ENCODE measurements at places on chromosomes 12 and 14. TPM values are rescaled to one million over a fixed set of nuclear protein-coding genes. Genes with fewer than 3 reads are reported as not detected.
A peak's percentile ranks its signal among the peaks of the same experiment; 100 is the strongest.

- H3K27ac ChIP-seq, result no peak overlapping the region
- H3K4me3 ChIP-seq, result no peak overlapping the region
- H3K27me3 ChIP-seq, result no peaks in the 10 kb centered on the region
- peaks cover 29% of the 10 kb centered on the region for H3K4me1 ChIP-seq
- DNase-seq, result no peak
- H3K36me3 ChIP-seq, result peaks cover 3% of the 10 kb centered on the region
These were observed 16.4 kb downstream of the MANSC1 start for GRCh38 chr12:12333407-12334366.

- H3K4me3 ChIP-seq, result no peak overlapping the region
- no peak for DNase-seq
- H3K4me1 ChIP-seq, result peaks cover 23% of the 10 kb centered on the region
- no peaks in the 10 kb centered on the region for H3K27me3 ChIP-seq
- peaks cover 4% of the 10 kb centered on the region for H3K36me3 ChIP-seq
These were observed 19.2 kb downstream of the PACS2 start for GRCh38 chr14:105333613-105334364.

GRCh38 chr14:39897657-39898056 lies 465.4 kb upstream of the FBXO33 start:
- H3K36me3 ChIP-seq, result peaks cover 15% of the 10 kb centered on the region
- H3K4me1 ChIP-seq, result no peaks in the 10 kb centered on the region
- DNase-seq, result no peak
- H3K27ac ChIP-seq, result no peak overlapping the region
- H3K27me3 ChIP-seq, result peaks cover 2% of the 10 kb centered on the region

DNA sequence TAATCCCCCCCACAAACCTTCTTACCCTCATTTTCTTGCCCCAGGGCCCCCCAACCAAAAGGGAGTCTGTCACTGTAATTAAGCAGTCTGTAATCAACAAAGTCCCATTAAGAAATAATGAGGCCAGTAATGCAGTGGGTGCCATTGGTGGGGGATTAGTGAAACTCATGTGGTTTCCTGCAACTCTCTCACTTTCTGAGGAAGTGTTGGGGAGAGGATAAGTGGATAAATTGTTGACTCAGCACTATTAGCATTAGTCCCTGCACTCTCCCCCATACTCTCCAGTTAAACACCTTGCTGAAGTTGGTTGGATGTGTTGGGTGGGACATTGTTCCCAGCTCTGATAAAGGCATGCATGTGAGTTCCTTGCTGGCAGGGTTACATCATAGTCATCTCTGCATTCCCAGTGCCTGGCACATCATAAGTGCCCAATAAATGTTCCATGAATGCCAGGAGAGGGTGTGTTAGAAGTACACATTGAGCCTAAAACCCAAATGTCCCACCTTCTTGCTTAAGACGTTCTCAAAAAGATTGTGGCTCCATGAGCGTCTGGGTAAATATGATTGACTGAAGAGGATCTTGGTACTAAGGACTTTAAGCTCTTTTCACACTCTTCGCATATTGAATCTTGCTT lies 45.8 kb upstream of the HOXC13 start:
- H3K27me3 ChIP-seq, result peaks cover 39% of the 10 kb centered on the region
- H3K4me3 ChIP-seq, result no peak overlapping the region
- DNase-seq, result no peak
- H3K27ac ChIP-seq, result no peak overlapping the region
- peaks cover 4% of the 10 kb centered on the region for H3K4me1 ChIP-seq
- no peaks in the 10 kb centered on the region for H3K36me3 ChIP-seq

DNA sequence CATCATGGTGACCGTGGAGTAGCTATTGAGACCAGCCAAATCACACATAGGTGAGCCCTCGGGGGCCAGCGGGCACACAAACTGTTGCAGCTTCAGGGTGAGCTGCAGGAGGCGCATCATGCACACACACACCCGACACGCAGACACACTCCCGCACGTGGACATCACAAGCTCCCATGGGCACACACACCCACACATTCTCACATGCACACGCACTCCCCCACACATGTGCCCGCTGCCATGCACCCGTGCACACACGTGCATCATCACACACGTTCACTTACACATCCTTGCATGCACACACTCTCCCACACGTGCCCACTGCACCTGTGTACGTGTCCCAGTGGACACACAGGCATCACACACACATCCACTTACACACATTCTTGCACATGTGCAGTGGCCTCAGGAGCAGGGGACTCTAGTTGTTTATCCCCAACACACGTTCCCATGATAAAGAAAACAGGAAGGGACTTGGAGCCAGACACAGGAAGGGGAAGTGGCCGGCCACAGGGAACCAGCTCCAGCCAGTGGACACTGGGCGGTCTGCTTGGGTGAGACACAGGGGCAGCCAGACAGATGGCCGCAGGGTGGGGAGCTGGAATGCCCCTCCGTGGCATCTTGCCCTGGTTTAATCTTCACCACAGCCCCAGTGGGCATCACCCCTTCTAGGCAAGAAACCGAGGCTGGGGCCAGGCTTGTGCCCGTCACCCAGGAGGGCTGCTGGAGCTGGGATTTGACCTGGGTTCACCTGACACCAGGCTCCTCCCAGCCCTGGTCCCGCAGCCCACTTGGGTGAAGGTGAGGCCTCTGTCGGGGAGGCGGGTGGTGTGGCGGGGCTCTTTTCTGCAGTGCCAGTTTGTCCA lies 49.7 kb downstream of the CYP46A1 start:
- peak; percentile 10 for DNase-seq
- H3K36me3 ChIP-seq, result no peaks in the 10 kb centered on the region
- 0 out of 2 replicates have a peak overlapping the region, but pooled peaks have one; percentile 0 for H3K27ac ChIP-seq
- no peaks in the 10 kb centered on the region for H3K27me3 ChIP-seq

GRCh38 chr12:120581998-120582397 lies 796 bp upstream of the POP5 start:
- H3K36me3 ChIP-seq, result peaks cover 28% of the 10 kb centered on the region
- H3K27me3 ChIP-seq, result peaks cover 13% of the 10 kb centered on the region
- H3K4me3 ChIP-seq, result peak overlapping the region; percentile 100
- DNase-seq, result no peak
- no peak overlapping the region for H3K27ac ChIP-seq
- H3K4me1 ChIP-seq, result peaks cover 24% of the 10 kb centered on the region

GRCh38 chr14:76950055-76951020 lies 78.2 kb downstream of the IRF2BPL start:
- no peak for DNase-seq
- no peaks in the 10 kb centered on the region for H3K27me3 ChIP-seq
- peaks cover 57% of the 10 kb centered on the region for H3K4me1 ChIP-seq
- H3K27ac ChIP-seq, result no peak overlapping the region
- H3K4me3 ChIP-seq, result no peak overlapping the region

- H3K4me3 ChIP-seq, result peak overlapping the region; percentile 78
- no peak for DNase-seq
- peak overlapping the region; percentile 83 for H3K27ac ChIP-seq
- H3K36me3 ChIP-seq, result no peaks in the 10 kb centered on the region
These were observed 516 bp downstream of the ANKRD9 start for GRCh38 chr14:102508774-102509745.

GRCh38 chr12:92242907-92243306 lies 97.3 kb upstream of the BTG1 start:
- no peaks in the 10 kb centered on the region for H3K36me3 ChIP-seq
- no peak for DNase-seq
- no peak overlapping the region for H3K4me3 ChIP-seq
- 0 out of 2 replicates have a peak, but pooled peaks cover 3% of the 10 kb centered on the region for H3K4me1 ChIP-seq

GRCh38 chr12:120247621-120248030 lies 17.9 kb downstream of the PXN start:
- H3K4me1 ChIP-seq, result peaks cover 54% of the 10 kb centered on the region
- H3K36me3 ChIP-seq, result no peaks in the 10 kb centered on the region
- H3K27ac ChIP-seq, result peak overlapping the region; percentile 33
- DNase-seq, result no peak
- no peaks in the 10 kb centered on the region for H3K27me3 ChIP-seq

- no peaks in the 10 kb centered on the region for H3K36me3 ChIP-seq
- no peaks in the 10 kb centered on the region for H3K4me1 ChIP-seq
- H3K27ac ChIP-seq, result no peak overlapping the region
- H3K4me3 ChIP-seq, result no peak overlapping the region
These were observed 225.9 kb upstream of the SEL1L start for GRCh38 chr14:81759541-81759940.

DNA sequence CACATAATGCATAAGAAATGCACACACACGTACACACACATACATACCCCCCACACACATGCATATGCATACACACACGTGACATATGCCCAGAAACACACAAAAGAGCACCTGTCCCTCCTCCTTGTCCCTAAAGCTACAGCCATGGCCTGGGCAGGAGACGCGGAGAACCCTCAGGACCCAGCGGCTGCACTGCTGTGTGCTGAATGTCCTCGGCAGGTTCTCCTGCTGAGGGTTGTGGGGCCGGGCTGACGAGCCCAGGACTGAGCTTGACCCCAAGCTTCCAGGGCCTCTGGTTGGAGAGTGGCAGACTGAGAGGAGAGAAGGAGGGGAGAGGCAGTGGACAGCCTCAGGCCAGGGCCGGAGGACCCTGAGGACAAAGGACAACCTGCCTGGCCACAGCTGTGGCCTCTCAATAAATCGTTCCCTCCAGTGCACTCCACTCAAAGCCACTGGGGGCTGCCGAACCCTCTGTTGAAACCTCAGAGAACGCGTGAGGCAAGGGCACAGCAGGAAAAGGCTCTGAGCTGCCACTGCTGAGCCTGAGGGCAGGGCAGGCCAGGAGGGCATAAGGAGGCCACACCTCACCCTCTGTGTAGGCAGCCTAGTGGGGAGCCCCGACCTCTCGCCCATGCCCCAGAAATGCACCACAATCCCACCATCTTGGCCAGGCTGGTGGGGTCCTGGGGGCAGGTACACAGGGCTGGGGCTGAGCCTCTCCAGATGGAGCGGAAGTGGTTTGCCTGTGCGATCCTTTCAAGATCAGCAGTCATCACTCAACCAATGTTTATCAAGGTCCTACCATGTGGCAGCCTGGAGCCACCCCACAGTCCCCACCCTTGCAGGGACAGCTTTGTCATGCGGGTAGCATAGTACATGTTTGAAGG lies 3.1 kb downstream of the CACNA2D4 start:
- H3K27me3 ChIP-seq, result no peaks in the 10 kb centered on the region
- DNase-seq, result no peak
- no peaks in the 10 kb centered on the region for H3K36me3 ChIP-seq

GRCh38 chr14:68392393-68393141 lies 400.3 kb downstream of the ZFP36L1 start:
- H3K36me3 ChIP-seq, result no peaks in the 10 kb centered on the region
- H3K4me3 ChIP-seq, result no peak overlapping the region
- H3K27me3 ChIP-seq, result no peaks in the 10 kb centered on the region
- H3K27ac ChIP-seq, result no peak overlapping the region
- H3K4me1 ChIP-seq, result peaks cover 29% of the 10 kb centered on the region
- DNase-seq, result no peak

DNA sequence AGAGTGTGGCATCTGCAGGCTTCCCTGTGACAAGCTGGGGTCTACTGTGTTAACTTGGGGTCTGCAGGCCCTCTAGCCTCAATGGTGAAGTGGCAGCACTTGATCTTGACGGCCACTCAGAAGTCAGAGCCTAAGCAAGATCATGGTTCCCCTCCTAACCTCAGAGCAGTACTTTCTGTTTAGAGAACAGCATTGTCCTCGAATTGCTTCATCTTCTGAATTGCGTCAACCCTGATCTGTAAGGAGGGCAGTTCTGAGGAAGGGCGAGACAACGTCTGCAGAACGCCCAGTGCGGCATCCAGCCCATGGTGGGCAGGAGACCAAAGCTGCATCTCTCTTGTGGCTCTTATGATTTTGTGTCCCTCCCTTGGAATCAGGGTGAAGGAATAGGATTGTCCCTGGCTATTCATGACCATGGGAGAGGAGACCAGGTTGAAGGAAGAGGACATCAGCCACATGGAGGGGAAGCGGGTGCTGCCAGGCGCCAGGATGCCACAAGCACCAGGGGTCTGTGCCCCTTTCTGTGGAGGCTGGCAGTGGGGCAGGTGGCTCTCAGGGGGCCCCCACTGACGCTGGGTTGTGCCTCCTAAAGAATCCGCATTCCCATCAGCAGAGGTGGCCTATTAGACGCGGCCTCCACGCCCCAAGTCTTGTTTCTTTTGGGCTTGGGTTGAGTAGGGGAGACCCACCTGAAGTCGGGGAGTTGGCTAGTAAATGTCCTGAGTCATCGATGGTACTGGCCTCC lies 2.2 kb downstream of the SERPINA9 start:
- H3K4me1 ChIP-seq, result no peaks in the 10 kb centered on the region
- H3K4me3 ChIP-seq, result no peak overlapping the region
- H3K27ac ChIP-seq, result no peak overlapping the region

DNA sequence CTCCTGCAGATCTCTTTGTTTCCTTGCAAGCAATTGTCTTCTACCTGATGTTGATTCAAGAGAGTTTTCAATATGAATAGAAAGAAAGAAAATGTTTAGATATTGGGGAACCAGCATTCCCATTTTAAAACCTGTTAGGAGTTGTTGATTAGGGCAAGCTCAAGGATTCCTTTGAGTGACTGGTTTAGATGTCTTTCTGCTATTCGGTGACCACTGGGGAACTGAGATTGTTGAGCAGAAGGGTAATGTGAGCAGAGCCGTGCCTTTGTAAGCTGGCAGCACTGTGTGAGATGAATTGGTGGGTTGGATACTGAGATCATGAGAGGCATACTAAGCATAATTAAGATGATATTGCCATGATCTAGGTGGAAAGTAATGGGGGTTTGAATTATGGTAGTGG lies 39.1 kb upstream of the PAPLN start:
- peaks cover 19% of the 10 kb centered on the region for H3K4me1 ChIP-seq
- peaks cover 37% of the 10 kb centered on the region for H3K36me3 ChIP-seq
- no peaks in the 10 kb centered on the region for H3K27me3 ChIP-seq
- H3K4me3 ChIP-seq, result no peak overlapping the region
- no peak for DNase-seq

DNA sequence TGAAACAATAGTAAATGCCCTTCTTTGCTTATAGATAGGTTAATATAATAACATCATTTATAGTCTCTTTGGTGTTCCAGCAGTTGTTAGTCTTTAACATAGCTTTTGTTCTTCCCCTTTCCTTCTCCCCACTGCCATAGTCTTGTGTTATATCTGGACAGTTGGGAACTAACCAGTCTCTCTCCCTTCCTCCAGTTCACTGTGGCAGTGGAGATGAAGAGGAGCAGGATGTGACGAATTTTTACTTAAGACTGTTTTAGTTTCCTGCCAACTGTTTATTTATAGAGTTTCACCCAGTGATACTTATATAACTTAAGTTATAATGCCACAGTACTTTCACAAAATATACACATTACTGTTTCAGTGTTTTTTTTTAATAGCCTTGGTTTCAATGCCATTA lies 277.4 kb downstream of the PDZRN4 start:
- no peaks in the 10 kb centered on the region for H3K36me3 ChIP-seq
- H3K4me3 ChIP-seq, result no peak overlapping the region
- H3K27me3 ChIP-seq, result no peaks in the 10 kb centered on the region
- peaks cover 48% of the 10 kb centered on the region for H3K4me1 ChIP-seq

GRCh38 chr12:25556153-25556552 lies 3.1 kb upstream of the LMNTD1 start:
- DNase-seq, result no peak
- H3K4me1 ChIP-seq, result no peaks in the 10 kb centered on the region
- no peak overlapping the region for H3K4me3 ChIP-seq
- H3K36me3 ChIP-seq, result peaks cover 4% of the 10 kb centered on the region
- H3K27me3 ChIP-seq, result peaks cover 3% of the 10 kb centered on the region
- no peak overlapping the region for H3K27ac ChIP-seq

- no peaks in the 10 kb centered on the region for H3K27me3 ChIP-seq
- H3K27ac ChIP-seq, result peak overlapping the region; percentile 92
- no peak for DNase-seq
- peaks cover 10% of the 10 kb centered on the region for H3K36me3 ChIP-seq
- peaks cover 73% of the 10 kb centered on the region for H3K4me1 ChIP-seq
These were observed 197.1 kb upstream of the FOXN3 start for GRCh38 chr14:89614009-89614691.

ATL1 gene
- 3.7 TPM for total RNA-seq

COX14 gene
- total RNA-seq, result 40.4 TPM

FBXL14 gene
- 14.6 TPM for total RNA-seq

GPR84 gene
- total RNA-seq, result not detected

GCH1 gene
- total RNA-seq, result 9.2 TPM

CCDC59 gene
- 48.9 TPM for total RNA-seq

ADGRD1 gene
- total RNA-seq, result 0.80 TPM

BEGAIN gene
- 1.3 TPM for total RNA-seq

PRPF40B gene
- total RNA-seq, result 38.0 TPM

TTC8 gene
- 13.8 TPM for total RNA-seq

AKAP3 gene
- total RNA-seq, result 1.8 TPM
